ENCODE measurements at places on chromosomes 1 and 21.
A peak's percentile ranks its signal among the peaks of the same experiment; 100 is the strongest.

DNA sequence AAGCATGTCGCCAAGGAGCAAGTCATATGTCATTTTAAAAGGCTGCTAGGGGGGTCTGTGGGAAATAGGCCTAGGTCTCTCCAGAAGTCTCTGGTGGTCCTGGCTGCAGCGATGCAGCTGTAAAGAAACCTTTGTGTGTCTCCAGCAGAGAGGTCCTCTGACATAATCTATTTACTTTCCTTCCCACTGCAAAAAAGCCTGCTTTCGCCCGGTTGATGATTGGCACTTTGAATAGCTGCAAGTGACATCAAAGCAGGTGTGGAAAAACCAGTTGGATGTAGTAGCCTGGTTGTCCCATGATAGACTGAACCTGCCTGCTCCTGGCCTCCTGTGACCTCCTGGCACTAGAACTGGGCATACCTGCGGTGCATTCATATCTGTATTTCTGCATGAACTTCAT, 13.8 kb downstream of the RASSF5 start:
- no peak for DNase-seq

- no peak for DNase-seq
Measured at GRCh38 chr1:205224736-205225135, 3.0 kb upstream of the TMCC2 start.

- DNase-seq, result no peak
Measured at GRCh38 chr21:25689226-25689625, 45.5 kb downstream of the ATP5PF start.

- peak; percentile 64 for DNase-seq
Measured at GRCh38 chr1:35851132-35851869, 31.7 kb upstream of the AGO1 start.

- DNase-seq, result no peak
Measured at GRCh38 chr1:201282216-201282615, 1.1 kb upstream of the PKP1 start.

- DNase-seq, result no peak
Measured at GRCh38 chr1:45477646-45478045, 13.3 kb downstream of the TESK2 start.

DNA sequence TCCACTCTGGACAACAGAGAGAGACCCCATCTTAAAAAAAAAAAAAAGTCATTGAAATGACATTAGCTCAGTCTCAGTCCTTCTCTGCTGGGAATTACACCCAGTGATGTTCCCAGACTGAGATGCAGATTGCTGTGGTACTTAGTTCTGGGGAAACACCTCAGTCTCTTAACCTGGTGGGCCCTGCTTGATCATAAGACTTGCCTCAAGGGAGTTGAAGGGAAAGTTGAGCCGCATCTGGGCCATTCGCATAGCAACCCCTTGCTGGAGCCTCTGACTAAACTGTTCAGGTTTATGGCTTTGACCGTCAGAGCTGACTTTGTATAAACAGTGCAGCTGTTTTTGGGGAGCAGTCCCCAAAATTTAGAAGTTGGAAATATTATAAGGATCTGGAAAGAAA, 13.4 kb downstream of the FCRL4 start:
- DNase-seq, result no peak

DNA sequence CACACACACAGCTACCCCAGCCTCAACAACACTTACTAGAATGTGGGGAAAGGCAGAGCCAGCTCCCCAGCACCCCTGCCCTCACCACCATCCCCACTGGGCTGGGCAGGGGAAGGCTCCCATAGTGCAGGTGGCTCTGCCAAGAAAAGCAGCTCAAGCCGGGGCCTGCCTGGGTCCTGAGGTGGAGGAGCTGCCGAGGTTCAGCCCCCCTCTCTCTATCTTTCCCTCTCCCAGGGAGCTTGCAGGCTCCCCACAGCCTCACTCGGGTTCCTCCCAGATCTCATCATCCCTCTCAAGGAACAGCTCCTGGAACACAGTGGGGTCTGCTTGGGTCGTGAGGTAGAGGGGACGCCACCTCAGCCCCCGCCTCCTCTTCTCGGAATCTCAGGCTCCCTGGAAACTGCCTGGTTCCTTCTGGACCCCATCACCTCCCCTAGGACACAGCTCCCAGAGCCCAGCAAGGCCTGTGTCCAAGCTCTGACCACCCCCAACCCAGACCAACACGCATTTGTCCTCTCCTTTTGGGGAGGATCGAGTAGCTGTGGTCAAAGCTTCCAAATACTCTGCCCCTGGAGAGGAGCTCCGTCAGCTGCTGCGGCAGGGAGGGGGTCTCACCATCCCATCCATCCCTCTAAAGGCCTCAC, 704 bp downstream of the S100A16 start:
- no peak for DNase-seq

GRCh38 chr1:168687816-168688215, 41.2 kb downstream of the DPT start:
- DNase-seq, result no peak

- DNase-seq, result no peak
Measured at GRCh38 chr1:47351305-47351704, 17.7 kb downstream of the CMPK1 start.

DNA sequence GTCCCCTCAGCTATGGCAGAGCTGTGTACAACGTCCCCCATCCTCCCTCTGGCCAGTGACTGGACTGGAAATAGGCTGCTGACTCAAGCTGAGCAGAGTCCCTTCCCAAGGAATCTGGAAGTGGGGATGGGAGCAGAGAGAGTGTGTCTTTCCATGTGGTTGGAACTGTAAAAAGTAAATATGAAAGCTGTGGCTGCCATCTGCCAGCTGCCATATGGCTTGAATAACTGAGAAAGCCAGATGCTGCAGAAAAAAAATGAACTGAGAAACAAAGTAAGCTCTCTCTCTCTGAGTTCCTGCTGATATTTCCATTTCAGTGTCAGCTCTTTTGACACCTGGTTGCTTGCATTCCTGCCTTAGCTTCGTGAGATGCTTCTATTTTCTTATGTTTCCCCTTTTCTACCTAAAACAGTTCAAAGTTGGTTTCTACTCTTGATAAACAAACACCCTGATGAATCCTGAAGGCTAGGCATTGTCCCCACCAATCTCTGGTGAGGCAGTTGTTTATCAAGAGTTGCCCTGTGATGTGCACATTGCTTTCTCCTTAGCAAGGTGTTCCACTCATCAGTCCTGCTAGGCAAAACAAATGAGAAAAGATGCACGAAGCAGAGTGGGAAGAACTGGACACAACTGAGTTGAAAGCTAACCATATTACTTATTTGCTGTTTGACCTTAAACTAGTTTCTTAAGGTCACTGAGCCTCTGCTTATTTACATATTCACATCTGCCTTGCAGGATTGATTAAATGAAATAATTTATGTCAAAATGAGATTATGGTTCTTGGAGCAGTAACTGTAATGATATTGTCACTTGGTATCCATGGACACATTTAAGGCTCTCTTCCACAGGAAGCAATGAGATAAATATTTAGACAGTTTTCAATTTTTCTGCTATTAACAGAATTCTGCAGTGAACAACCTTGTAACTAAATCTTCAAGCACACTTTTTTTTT, 16.6 kb upstream of the DR1 start:
- no peak for DNase-seq

DNA sequence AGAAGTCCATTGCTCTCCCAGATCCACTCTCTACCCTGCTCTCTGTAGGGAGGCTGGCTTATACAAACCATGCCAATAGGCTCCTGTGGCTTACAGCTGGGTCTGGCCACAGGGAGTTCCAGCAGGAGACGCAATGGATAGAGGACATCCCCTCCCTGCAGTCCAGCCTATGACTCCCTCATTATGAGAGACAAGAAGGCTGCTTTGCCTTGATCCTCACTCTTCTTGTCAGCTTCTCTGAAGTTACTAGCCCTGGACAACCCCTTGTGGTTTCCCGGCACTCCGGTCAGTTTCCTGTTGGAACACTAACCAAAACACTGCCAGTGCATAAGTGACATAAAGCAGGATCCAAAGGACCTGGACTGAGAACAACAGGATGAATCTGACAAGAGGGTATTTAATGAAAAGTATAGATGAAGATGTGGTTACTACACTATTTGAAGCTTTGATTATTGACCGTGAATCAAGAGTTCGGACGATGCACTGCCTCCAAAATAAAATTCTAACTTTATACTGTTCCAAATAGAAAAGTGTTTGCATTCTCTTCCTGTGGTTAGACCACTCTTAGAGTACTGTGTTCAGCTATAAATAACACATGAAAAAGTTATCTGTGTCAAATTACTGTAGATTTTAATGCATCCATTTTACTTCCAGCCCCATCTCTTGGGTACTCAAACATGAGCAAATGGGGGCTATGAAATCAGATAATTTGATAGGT, 32.7 kb upstream of the ZNF326 start:
- no peak for DNase-seq

DNA sequence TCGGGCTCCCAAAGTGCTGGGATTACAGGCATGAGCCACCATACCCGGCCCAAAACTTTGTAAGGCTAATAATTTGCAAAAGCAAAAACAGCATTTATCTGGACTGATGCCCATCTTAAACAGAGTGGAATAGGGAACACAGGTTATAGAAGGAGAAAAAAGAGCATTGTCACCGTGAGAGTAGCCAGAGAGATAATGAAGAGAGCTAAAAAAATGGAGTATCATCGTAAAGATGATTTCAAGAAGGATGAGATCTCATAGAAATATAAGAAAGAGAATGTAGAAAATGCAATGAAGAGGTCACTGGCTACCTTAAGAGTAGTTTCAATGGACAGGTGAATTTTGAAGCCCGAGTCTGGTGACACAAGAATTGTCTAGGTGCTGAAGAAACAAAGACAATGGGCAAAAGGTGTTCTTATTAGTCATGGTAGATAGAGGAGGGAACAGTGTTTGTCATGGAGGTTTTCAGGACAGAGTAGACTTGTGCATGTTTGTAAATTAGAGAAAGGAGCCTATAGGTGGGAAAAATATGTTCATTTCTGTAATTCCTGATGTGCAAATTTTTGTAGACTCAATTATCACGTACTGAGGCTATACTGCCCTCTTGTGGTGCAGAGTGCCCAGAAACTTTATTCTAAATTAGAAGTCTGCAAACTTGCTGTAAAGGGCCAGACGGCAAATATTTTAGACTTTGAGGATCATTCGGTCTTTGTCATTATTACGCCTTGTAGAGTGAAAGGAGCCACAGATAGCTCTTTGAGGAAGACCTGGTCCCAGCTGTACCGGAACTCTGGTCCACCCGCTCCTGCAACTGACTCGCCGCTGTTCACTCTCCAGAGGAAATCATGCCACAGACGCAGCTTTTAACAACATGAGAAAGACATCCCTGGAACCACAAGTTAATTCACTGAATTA, 8.1 kb upstream of the TMEM183A start:
- DNase-seq, result no peak

- no peak for DNase-seq
Measured at GRCh38 chr1:78061825-78062523, 16.2 kb downstream of the GIPC2 start.

DNA sequence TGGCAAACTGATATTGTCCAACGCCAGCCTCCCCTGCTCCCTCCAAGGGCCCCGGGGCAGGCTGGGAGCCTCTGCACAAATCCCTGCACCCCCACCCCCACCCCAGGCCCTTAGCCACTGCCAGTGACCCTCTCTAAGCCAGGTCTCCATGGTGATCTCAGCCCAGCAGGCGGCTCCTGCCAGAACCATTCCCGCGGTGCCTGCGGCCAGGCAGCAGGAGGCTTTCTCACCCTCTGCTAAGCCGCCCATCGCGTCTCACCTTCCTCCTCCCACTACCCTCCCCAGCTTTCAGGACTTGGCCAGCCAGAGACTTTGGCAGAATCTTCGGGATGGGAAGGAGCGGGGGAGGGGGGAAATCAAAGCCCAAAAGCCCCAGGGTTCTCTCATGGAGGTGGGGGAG, 46.8 kb upstream of the WASF2 start:
- no peak for DNase-seq

DNA sequence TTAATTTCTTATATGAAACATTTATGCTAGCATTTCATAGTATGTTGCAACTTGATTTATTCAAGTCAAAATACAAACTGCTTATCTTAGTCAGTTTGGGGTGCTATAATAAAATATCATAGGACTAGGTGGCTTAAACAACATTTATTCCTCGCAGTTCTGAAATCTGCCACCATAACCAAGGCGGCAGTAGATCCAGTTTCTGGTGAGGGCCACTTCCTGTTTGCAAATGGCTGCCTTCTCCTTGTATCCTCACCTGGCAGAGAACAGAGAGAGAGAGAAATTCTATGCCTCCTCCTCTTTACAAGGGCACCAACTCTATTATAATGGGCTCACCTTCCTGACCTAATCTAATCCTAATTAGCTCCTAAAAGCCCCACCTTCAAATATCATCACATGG, 76.1 kb upstream of the RGS2 start:
- no peak for DNase-seq

DNA sequence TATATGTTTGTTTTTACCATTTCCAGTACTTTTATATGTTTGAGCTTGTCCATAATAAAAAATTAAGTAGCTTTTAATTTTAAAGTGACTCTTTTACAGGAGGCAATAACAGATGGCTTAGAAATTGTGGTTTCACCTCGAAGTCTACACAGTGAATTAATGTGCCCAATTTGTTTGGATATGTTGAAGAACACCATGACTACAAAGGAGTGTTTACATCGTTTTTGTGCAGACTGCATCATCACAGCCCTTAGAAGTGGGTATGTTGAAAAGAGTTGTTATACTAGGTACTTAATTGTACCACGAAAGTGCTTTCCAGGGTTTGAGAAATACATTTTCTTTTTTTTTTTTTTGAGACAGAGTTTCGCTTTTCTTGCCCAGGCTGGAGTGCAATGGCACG, 46.1 kb downstream of the RNF2 start:
- DNase-seq, result no peak

DNA sequence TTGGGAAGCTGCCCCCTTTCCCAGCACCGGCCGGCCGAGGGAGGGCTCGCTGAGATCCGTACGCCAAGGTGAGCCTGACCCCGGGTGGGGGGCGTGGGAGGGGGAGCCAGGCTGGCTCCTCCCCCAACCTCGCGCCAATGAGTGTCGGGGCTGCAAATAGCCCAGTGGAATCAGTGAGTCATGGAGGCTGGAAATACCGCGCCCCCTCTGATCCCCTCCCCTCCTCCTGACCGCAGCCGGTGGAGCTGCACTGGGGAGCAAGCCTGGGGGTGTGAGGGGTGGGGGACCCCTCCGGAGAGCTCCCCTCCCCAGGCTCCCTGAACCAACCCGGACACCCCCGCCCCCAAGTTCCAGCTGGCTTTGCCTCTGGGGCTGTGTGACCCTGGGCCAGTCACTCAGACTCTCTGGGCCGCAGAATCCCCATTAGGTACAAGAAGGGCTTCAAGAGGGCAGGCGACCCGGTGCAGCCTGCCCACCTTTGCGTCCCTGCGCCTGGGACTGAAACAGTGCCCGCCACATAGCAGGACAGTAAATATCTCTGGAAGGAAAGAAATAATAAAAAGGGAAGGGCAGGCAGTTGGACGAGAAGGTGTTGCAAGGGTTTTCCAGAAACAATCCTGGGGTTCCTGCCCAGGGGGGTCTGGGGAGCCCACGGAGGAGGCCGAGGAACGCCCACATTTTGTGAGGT, 4.5 kb downstream of the HSPB7 start:
- peak; percentile 83 for DNase-seq

GRCh38 chr1:98860329-98860728, 144.3 kb downstream of the PLPPR5 start:
- no peak for DNase-seq

Data from left forelimb (tissue), 1 donor.